Activated T-helper 9 cell treated with anti-CD3 and anti-CD28 coated beads, Interleukin-2, amount 50 U/mL, for 16 hours (primary cell): ENCODE measurements at places on chromosomes 13 and 19.
A peak's percentile ranks its signal among the peaks of the same experiment; 100 is the strongest.

DNA sequence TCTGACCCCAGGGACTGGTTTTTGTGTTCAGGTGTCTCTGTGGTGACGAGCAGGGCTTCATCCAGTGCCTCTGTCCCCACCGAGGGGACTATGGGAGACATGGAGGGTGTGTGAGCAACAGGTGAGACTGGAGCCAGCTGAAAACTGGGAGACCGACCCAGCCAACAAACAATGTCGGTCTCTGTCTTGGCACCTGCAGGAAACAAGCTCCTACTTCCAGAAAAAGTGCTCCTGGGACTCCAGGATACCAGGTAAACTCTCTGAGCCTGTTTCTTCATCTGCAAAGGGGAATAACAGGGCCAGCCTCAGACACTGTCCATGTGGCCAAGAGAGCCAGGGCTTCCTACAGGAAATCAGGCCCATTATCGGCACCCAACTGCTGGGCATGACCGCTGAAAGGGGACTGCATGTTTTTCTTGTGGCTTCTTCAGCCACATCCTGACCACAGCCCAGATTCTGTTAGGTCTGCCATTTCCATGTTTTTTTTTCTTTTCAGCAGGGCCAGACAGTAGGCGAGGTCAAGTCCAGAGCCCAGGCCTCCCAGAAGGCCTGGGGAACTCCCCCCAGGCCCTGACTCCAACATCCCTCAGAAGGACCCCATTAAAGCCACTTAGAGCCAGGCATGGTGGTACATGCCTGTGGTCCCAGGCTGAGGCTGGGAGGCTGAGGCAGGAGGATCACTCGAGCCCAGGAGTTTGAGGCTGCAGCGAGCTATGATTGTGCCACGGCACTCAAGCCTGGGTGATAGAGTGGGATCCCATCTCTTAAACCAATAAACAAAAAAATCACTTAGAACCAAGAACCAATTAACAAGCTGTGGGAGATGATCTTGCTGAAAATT, 836 bp upstream of the BST2 start:
- no peak for DNase-seq

DNA sequence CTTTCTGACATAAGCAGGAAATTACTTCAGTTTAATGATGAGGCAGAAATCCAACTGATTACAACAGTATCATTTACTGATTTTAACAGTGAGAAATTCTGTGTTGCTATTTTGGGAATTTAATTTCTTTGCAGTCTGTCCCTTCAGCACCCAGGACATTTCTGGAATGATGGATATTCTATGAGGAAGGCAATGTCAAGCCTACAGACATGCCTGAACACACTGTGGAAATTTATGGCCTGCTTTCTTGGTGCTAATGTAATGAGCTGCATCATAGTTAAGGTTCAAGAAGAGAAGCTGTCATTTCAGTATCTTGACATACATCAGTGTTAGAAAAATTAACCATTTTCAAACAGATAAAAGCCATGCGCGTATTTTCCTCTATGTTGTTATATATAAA, 87.7 kb downstream of the SLITRK1 start:
- no peak for DNase-seq

DNA sequence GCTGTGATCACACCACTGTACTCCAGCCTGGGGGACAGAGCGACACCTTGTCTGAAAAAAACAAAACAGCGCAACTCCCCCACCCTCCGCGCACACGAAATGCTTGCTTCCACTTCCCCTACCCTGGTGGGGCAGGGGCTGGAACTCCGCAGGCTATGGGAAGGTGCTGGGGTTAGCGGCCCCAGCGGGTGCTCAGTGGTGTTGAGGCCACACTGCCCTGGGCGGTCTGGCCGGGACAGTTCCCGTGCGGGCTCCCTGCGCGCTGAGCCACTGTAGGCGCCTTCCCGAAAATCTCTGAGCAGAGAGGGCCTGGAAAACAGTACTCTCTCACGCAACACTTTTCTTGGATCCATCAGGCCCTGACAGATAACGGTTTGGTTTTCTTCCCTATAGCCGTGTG, 1.1 kb upstream of the WTIP start:
- no peak for DNase-seq

GRCh38 chr19:55467236-55468053, 2.9 kb upstream of the C19orf85 start:
- peak; percentile 61 for DNase-seq

DNA sequence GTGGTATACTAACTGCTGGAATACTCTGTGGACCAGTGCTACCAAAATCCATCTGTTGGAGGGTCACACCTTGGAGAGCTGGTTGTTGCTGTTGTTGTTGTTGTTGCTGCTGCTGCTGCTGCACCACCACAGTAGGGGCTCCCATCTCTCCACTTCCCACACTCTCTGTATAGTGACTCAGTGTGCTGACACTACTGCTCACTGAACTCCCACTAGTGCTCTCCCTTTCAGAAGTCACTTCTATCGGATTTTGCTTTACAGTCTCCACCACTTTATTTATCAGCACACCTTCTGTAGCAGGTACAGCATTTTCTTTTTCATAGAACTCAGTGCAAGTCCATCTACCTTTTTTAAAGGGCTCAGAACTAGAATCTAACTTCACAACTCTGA, 1.7 kb downstream of the TSC22D1 start:
- DNase-seq, result no peak

- no peak for DNase-seq
These were observed 5.6 kb upstream of the ZNF43 start for GRCh38 chr19:21841488-21842097.

DNA sequence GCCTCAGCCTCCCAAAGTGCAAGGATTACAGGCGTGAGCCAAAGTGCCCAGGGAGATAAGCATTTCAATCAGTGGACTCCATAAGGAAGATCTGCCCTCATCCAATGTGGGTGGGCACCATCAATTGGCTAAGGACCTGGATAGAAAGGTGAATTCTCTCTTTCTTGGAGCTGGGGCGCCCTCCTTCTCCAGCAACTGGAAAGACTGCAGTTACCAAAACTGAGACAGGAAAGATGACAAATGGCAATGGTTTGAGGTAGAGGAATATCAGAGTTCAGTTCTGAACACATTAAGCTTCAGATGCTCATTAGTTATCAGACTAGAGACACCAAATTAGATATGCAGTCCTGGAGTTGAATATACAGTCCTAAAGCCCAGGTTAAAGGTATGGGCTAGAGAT, 10.5 kb upstream of the ELF1 start:
- DNase-seq, result no peak

DNA sequence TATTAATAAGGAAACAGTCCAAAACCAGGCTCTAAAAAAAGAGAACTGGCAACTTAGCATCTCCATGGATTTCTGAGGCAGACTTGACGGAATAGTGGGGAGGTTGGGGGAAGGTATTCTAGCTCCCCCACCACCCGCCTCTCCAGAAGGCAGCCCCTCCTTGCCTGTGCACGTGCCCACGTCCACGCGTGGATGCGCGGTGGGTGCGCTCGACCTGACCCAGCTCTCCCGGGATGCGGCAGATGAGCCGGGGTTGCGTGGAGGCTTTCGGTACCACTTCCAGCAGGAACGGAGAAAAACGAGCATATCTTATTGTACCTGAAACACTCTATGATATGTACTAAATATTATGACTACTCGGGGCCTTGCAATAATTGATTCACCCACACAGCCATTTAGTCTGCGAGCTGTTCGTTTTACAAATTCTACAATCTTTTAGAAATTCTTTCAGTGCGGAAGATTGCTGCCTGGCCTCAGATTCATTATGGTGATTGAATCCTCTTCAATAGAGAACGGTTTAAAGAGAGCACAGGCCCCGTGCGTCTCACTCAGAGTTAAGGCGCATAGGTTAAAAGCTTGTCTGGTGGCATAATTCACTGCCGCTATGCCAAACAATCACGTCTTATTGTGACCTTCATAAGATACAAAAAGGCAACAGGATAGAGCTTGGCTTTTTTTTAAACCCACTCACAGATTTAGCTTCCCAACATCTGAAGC, 117.9 kb downstream of the URI1 start:
- DNase-seq, result no peak

DNA sequence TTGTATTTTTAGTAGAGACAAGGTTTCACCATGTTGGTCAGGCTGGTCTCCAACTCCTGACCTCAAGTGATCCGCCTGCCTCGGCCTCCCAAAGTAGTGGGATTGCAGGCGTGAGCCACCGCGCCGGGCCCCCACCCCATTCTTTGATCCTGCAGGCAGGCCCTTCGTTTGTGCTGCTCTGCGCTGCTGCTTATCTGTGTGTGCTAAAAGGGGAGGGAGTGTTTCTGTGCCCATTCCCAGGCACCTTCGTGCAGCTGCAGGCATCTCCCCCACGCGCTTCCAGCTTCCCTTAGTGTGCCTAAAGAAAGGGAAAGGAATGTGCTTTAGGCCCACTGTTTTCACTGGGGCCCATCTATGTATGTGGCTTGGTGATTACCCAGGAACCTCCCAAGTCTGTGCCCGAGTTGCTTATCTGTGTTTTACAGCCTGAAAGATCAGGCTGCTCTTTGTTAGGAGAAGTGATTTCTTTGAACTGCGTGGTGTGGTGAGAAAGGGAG, 27.2 kb downstream of the EPN1 start:
- DNase-seq, result no peak

GRCh38 chr13:57629821-57630235, 1.7 kb upstream of the PCDH17 start:
- DNase-seq, result peak; percentile 47

- DNase-seq, result peak; percentile 68
These were observed 1.8 kb upstream of the APOE start for GRCh38 chr19:44903602-44904425.

- DNase-seq, result no peak
These were observed at the start of gene MEIS3 for GRCh38 chr19:47419030-47419783. TSS of gene MEIS3 (minus strand) at chr19:47419527. CDS start at chr19:47419081, 446 bp downstream.

GRCh38 chr13:46473806-46474205, 79.2 kb upstream of the LRCH1 start:
- DNase-seq, result no peak

DNA sequence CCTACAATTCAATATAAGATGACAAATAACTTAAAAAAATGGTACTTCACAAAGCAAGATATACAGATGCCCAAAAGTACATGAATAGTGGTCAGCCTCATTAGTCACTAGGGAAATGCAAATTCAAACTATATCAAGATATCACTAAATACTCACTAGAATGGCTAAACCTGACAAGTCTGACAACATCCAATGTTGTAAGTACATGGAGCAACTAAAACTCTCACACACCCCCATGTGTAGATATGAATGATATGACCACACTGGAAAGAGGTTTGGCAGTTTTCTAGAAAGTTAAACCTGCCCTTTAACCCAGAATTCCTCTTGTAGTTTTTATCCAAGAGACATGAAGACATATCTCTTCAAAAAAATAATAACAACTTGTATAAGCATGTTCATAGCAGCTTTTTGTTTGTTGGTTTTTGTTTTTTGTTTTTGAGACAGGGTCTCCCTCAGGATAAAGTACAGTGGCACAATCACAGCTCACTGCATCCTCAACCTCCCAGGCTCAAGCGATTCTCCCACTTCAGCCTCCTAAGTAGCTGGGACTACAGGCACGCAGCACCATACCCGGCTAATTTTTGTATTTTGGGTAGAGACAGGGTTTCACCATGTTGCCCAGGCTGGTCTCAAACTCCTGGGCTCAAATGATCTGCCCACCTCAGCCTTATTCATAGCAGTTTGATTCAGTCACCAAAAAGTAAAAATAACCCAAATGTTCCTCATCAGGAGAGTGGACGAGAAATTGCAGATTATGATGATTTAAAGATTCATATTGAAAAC, 55.1 kb downstream of the RFX2 start:
- no peak for DNase-seq

GRCh38 chr19:18774782-18775444, 16.2 kb downstream of the COMP start:
- no peak for DNase-seq

DNA sequence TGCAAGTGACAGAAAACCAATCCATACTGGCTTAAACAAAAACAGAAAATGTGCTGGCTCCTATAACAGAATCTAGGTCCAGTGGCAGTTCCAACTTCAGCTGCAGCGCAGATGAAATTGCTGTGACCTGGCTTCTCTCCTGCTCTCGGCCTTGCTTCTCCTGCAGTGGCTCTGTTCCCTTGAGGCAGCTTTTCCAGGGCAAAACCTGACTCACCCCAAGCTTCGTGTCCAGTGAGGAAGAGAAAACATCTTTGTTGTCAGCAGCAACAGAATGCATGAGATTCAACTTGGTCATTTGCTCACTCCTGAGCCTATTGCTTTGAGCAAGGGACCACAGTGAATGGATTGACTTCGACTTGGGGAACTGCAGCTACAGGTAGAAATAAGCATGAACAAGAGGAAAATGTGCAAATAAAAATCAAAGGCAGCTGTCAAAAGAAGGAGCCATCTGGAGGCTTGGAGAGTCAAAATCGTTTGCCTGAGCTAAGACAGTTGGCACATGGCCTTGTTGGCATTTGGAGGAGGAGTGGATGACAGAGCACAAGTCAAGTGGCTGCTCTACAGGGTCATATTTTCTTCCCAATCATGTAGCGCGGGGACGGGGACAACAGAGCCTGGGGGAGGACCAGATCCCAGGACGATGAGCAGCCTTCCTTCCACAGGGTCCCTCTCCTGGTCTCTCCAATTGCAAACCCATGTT, 523.4 kb downstream of the FGF9 start:
- no peak for DNase-seq

GRCh38 chr19:11578258-11579142, 1.1 kb upstream of the ACP5 start:
- DNase-seq, result peak; percentile 9

- no peak for DNase-seq
These were observed 989.9 kb downstream of the OLFM4 start for GRCh38 chr13:54018485-54018884.

- DNase-seq, result no peak
These were observed 28.9 kb downstream of the OR10H4 start for GRCh38 chr19:15977690-15978089.

DNA sequence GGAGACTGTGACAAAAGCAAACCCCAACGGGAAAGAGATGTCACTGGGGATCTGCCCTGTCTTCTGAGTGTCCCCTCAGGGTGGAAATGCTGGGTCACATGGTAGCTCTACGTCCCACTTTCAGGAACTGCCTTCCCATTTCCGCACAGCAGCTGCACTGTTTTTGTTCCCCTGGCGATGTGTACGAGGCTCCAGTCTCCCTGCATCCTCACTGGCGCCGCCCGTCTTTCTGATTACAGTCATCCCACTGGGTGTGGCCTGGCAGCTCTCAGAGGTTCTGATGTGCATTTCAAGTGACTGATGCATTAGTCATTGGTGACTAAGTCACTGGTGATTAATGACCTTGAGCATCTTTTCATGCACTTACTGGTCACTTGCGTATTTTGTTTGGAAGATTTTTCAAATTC, 21.2 kb downstream of the PCID2 start:
- peak; percentile 57 for DNase-seq

DNA sequence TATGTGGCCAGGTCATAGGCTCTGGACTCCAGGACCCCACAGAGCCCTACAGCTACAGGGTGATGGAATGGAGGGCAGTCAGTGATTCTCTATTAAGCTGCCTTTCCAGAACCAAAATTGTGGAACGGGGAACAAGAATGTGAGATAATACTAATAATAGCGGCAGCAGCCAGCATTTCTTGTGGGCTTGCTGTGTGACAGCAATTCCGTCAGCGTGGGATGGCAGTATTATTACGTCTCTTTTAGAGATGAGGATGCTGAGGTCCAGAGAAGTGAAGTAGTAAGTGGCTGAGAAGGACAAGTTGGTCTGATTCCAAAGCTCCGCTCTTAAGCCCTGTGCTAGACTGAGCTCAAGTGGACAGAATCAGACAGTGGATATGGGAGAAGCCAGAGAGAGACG, 24.4 kb downstream of the GRIK5 start:
- no peak for DNase-seq
